Erythroblast (primary cell): ENCODE measurements at places on chromosomes 3 and 15.

DNA sequence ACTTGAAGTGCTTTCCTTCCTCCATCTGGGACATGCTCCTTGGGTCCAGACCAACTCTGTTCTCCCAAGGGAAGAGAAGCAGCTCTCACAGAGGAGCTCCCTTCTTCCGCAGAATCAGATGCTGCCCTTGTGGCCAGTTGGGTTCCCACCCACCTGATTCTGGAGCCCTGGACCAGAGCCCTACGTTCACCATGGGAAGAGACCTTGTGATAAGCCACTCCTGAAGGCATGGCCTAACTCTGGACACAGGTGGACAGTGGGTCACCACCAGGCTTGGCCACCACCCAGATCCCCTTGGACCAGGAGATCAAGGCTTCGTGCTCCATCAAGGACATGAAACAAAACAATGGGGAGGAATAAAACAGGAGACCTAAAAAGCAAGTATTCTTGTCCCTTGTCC, 172.2 kb downstream of the RPLP1 start:
- DNase-seq = no peak

DNA sequence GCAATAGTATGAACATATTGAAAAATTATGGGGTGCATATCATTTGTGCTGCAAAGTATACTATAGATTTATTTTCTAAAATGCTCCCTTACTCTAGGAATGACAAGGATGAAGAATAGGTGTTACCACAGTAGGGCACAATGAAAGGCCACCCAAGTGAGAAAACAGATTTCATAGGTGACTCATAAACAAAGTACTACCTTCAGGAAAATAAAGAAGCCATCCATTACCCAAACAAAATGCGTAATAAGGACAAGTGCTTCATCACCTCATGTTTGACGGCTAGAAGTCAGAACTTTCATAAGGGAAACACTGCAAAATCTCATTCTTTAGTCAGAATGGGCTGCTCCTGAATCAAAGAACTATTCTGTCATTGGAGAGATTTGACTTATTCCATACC, 116.6 kb downstream of the MFSD1 start:
- no peak for DNase-seq

- no peak for DNase-seq
Observed at GRCh38 chr3:66196633-66197032, 24.2 kb upstream of the SLC25A26 start.

DNA sequence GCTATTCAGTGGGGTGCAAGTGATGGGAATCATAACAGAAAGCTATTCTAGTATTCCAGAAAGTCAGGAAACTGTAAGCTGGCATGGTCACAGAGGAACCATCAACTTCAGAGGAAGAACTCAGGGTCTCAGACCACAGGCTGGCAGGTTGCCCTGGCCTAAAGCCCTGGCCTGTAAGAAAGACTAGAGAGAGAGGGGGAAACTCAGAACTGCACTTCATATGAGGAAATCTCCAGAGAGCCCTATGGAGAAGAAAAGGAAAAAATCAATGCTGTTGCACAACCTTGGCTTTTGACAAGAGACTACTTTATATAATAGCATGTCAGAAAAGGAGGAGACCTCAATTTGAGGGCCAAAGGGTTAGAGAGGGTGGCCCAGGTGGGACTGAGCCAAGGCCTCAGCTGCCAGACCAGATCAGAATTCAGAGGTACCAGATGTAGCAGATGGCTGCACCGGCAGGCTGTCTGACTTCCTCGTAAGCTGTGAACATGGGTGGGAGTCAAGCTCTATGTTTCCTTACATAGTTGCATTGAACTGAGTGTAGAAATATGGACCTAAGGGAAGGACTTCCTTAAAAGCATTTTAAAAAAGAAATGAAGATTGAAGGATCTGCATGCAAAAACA, 333.8 kb downstream of the PDCD6IP start:
- no peak for DNase-seq

GRCh38 chr3:180267202-180267843, 230.6 kb upstream of the PEX5L start:
- no peak for DNase-seq

DNA sequence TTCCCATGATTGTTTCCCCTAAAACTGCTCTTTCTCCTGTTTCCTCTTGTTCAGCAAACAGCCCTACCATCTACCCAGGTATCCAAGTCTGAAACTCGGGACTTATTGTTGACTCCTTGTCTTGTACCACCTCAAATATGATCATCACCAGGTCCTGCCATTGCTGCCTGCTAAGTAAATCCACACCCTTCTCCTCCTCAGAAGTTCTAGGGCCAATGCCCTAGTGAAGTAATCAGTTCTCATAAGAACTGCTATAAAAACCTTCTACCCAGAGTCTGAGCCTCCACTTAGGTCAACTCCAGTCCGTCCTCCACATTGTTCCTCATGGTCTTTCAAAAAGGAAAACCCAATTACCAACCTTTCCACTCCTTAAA, 77.0 kb upstream of the IL12A start:
- no peak for DNase-seq

GRCh38 chr15:101127506-101128076, 124.3 kb downstream of the CHSY1 start:
- no peak for DNase-seq
